NB4 (cell line): ENCODE measurements at places on chromosomes 12 and 14.

DNA sequence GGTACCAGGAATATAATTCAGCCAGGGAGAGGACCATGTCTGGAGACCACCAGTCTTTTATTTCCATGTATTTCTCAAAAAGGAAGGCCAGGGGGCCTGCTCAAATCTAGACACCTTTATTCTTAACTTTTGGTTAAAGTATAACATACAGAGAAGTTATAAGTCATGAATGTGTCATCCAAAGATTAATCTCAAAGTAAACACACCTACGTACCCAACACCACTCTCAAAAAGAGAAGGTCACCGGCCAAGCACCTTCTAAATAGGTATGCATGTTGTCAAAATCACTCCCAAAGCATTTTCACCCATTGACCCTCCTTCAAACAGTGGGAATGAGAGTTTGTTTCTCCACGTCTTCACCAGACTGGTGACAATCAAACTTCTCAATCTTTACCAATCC is 60.0 kb upstream of the FZD10 start:
- DNase-seq: no peak

GRCh38 chr12:5395443-5396271 is 36.3 kb upstream of the NTF3 start:
- no peak for DNase-seq

GRCh38 chr12:79114896-79115295 is 250.3 kb downstream of the SYT1 start:
- DNase-seq: no peak

GRCh38 chr12:2344476-2344875 is 291.7 kb downstream of the CACNA1C start:
- DNase-seq: no peak

- DNase-seq: no peak
Measured at GRCh38 chr14:88931321-88932110, 107.1 kb downstream of the TTC8 start.

DNA sequence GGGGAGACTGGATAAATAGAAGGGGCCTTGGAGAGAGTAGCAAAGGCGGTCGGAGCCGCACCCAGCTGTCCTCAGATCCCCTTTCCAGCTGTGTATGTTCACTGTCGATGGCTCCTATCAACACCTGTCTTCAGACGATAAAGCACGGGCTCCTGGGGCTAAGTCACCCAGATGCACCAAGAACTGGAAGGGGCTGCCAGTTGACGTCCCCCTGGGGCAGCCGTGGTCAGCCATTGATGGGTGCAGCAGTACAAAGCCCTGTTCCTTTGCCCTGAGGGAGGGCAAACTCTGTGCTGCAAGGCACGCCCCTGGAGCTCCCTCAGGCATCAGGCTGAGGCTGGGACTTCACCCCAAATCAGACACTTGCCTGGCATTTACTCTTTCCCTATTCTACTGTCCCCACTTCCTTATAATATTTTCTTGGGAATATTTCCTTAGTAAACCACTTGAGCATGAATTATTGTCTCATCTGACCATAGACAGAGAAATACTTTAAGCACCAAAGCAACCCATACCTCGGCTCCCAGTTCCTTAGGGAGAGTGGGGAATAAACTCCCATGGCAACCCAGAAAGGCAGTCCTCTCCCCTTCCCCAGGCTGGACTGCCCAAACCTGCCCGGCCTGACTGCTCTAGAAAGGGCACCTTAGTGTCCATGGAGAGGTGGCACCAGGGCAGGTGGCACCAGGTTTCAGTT is 59.6 kb upstream of the SCN8A start:
- no peak for DNase-seq

- no peak for DNase-seq
Measured at GRCh38 chr12:76192416-76192815, 107.9 kb upstream of the NAP1L1 start.

DNA sequence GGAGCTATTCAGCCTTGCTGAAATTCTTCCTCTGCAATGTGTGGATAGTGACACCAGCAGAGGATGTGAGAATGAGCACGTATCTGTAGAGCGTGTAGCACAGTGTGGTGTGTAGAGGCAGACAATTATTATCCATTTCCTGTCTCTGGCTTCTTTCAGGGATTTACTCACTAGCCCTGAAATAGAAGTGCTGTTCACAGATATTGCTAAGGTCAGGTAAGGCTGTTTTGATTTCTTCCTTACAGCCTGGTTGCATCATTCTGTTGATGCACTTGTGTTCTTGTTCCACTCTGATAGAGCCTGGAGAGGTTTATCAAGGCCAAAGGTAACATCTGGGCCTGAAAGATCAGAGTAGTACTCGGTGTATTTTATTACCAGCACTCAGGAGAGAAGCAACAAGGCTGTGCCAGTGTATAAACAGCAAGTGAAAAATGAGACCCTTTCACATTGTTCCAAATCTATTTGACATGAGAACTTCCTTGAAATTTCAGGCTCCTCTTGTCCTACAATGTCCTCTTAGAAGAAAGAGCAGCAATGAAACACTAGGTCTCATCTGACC is 16.7 kb downstream of the ARG2 start:
- DNase-seq: no peak

DNA sequence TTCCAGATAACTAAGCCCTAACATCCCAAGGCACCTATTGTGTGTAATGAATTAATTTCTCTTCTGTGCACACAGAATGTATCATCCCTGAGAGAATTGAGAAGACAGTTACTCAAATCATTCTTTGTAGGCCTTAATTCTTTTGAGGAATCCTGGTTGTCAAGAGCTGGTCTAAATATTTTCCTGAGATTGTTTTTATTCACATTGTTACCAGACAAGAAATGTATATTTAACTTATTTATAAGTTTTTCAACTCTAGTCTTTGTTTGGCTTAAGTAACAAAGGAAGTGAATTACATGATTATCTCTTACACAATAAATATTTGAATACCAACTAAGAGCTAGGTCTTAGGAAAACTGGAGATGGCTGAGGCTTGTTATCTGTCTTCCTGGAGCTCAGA is 169.4 kb downstream of the DACT1 start:
- DNase-seq: no peak

- no peak for DNase-seq
Measured at GRCh38 chr12:21988619-21989018, 47.4 kb upstream of the ABCC9 start.
